Retina (tissue), 1 donor: ENCODE measurements at places on chromosomes 2 and 18.
A peak's percentile ranks its signal among the peaks of the same experiment; 100 is the strongest.

GRCh38 chr2:210928714-210929113 lies 372.3 kb downstream of the CPS1 start:
- DNase-seq, result no peak

- DNase-seq, result no peak
Measured at GRCh38 chr2:237459226-237459625, 27.8 kb upstream of the MLPH start.

- no peak for DNase-seq
Measured at GRCh38 chr2:238998801-238999200, 150.9 kb downstream of the TWIST2 start.

DNA sequence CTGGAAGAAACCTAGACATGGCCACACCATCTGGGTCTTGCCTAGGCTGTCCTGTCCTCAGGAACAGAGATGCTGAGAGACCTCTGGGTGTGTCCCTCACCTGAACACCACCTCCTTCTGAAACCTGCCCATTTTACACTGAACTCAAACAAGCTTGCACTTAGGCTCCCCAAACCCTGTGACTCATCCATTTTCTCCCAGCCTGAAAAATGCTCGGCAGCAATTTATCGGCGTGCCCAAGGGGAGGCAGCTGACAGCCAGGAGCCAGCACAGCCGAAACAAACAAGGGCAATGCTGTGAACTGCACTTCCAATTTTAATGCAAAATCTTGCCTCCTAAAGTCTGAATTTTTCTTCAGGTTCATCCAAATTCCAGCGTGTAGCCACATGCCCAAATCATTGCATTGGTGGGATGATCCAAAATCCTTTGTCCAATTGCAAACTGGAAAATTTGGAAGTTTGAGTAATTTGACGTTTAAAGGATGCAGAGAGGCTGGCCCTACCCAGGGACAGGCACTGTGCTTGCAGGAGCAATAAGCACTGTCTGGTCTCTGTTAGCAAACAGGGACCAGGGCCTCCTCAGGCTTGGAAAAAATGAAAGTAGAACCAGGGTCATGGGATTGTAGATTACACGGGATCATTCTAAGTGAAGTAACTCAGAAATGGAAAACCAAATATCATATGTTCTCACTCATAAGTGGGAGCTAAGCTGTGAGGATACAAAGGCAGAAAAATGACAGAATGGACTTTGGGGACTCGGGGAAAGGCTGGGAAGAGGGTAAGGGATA lies 67.7 kb downstream of the GALNT14 start:
- DNase-seq, result no peak

DNA sequence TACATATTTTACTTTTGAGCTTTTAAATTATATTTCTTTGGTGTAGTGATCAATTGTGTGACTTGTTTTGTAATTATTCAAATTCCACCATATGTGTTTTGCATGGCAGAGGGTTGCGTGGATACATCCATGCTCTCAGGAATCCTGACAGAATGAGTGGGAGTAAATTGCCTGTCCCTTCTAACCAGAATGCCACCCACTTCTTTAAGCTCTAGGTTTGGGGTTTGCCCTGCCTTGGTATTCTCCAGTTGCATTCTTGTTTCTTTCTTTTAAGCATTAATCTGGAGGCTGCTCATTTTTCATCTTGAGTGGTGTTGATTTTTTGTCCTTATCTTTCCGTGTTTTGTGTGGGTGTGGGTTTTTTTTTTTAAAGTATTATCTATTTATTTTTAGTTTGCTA lies 360.0 kb downstream of the PTPRM start:
- no peak for DNase-seq

GRCh38 chr2:130864830-130865800 lies 28.4 kb downstream of the ARHGEF4 start:
- DNase-seq, result no peak

DNA sequence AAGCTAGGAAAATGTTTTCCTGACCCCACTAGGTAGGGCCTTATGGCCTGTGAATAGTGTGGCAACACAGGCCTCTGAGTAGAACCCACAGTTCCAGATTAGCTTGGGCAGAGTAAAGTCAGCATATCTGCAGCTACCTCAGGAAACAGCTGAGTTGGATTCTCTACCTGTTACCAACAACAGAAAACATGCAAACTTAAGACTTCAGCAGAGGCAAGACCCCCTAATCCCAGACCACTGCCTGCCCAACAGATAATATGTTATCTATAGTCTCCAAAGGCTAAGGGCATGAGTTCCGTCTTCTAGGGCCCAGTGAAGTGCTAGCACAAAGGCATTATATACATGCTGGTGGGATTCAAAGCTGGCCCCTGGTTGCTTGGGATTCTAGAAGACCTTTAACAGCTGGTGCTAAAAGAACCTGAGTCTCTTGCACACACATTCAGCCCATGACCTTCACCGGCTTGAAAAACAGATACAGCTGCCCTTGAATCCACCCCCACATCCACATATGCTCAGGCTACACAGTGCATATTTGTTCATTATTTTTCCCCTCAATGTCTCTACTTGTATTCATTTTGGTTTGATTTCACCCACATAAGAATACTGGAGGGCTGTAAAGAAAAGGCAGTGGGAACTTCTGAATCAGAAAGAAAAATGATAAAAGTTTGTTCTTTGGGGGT lies 13.5 kb upstream of the UBXN4 start:
- DNase-seq, result no peak

DNA sequence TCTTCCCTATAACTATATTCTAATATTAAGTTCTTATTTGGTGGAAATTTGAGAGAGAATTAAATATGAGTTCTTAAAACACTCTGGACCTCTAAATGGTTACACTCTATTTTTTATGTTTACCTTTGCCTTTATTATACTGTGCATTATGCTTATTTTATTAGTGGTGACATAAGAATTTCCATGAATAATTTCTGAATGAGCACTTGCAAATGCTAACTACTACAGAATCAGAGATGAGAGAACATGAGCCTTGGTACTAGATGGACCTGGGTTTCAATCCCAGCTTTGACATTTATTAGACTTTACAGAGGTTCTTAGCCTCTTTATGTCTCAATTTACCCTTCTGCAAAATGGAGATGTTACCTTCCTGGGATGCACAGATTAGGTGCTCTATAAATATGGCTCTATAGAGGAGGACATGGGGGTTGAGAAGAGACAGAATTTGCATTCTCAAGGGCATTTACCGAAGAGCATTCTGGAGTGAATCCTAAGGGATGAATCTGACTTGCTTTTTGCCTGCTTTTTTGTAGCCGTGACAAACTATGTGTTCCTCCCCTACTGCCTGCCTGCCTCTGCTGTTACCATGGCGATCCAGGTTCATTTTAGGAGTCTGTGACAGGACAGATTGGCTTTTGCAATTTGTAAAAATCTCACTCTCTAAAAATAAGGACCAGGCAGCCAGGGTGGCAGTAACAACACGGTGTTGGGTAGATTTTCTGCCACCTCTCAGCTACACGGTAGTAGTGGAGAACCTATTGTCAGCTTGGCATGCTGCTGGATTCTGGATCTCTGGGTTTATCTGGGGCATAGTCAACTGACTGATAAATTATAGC lies 20.7 kb upstream of the CNRIP1 start:
- no peak for DNase-seq

DNA sequence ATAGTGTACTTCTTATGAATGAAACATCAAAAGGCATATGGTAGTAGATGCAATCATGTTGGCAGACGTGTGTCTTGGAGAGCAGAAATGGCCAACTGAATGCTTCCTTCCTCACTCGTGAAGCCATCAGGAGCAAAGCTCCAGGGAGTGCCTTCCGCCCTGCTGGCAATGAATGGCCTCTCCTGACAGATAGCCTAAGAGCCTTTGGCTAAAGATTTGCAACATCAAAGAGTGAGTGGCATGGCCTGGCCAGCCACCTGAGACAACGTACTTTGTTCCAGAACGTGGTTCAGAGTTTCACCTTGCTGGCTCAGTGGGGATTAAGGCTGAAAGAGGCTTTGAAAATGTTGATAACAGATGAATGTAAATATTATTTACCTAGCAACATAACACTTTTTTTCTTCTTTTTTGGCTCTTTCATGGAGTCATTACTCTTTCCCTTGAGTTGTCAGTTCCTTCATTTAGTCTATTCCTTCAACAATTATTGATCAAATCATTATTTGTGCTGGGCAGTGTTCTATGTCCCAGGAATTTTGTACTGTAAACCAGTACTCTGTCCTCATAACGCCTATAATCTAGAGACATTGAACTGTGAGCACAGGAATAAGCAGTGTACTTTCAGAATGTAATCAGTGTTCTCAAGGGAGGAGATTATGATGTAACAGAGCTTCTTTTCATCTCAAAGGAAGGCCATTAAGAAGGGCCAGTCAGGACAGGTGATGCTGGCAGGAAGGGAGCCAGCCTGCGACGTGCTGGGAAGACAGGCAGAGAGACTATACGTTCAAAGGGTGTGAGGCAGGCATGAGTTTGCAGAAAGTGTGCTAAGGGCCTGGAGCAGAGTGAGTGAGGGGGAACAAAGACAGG lies 59.4 kb upstream of the SH3RF3 start:
- DNase-seq, result no peak

- DNase-seq, result no peak
Measured at GRCh38 chr2:44526352-44526751, 164.6 kb downstream of the CAMKMT start.

DNA sequence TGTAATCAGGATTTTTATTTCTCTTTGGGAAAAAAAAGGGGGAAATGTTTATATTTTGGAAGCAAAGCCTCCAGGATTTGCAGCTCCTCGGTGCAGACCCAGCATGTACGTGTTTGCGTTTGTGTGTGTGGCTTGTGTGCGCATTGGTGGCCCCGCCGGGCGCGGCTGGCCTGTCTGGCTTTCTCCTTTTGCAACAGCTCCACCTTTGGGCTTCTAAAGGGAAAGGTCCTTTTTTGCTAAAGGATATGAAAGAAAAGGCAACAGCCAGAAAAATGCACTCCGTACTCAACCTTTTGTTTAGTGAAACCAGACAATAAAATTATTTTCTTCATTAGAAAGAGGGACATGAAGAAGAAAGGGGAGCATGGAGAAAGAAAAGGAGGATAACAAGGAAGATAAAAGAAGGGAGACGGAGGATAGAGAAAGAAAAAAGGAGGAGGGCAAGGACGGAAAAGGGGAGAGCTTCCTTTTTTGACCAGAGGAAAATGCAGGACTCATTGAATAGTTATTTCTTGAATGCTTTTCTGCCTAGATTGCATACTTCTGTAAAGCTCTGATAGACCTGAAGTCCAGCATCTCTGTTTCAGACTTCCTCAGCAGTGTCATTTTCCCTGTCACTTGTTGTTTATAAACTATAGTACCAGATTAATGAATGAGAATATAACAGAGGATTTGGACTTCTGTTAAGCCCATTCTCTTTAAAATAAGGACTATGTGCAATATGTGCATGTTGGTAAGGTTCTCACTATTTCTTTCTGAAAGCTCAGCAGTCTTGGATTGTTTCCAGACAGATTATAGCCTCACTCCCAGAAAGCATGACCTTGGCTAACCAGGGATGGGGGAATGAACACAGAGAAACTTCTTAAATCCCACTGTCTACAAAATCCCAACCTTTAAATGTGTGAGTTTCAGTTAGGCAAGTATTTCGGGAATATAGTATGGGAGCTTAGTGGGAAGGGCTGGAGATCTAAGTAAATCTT lies 563.1 kb upstream of the PIK3C3 start:
- DNase-seq, result peak; percentile 81

- DNase-seq, result no peak
Measured at GRCh38 chr2:209556354-209556961, 132.6 kb downstream of the MAP2 start.

- no peak for DNase-seq
Measured at GRCh38 chr2:30155202-30155601, 8.4 kb downstream of the YPEL5 start.

DNA sequence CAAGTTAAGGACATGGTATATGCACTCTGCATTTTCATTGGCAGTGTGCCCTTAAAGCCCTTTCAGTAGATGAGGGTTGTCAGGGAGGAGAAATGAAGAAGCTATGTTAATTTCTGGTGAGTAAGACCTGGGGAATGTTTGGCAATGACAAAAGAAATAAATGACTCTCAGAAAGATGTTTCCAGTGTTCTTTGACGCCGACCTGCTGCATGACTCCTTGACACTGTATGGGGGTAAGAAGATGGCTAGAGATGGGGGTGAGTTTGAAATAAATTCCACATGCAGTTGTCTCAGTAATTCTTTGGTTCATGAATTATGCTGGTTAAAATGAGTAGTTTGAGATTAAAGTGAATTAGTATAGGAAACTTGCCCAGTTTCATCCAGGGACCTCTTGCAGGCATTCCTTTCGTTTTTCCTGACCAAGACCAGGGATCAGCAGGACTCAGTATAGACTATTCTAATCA lies 5.9 kb downstream of the CCDC121 start:
- DNase-seq, result no peak

GRCh38 chr2:40173276-40173675 lies 278.6 kb downstream of the SLC8A1 start:
- no peak for DNase-seq

- DNase-seq, result no peak
Measured at GRCh38 chr18:76448256-76449110, 46.6 kb downstream of the ZNF516 start.

- no peak for DNase-seq
Measured at GRCh38 chr2:164842624-164842966, 972 bp upstream of the COBLL1 start.

GRCh38 chr18:62569081-62569655 lies 46.3 kb downstream of the ZCCHC2 start:
- DNase-seq, result no peak

DNA sequence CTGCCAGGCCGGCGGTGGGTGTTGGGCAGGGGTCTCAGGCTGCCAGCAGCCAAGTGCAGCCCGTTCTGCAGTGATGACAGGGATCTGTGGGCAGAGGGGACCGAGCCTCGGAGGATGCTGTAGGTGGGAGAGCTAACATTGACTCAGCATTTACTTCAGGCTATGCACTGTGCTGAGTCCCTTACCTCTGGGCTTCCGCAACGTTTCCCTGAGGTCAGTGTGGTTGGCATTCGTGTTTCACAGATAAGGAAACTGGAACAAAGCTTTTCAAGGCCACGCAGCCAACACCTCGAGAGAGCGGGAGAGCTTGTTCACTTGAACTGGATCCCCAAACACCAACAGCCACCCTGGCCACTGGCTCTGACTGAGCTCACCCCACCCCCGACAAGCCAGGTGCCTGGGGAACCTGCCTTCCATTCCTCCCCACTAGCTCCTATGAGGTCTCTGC lies 839 bp upstream of the GPR148 start:
- no peak for DNase-seq

- DNase-seq, result no peak
Measured at GRCh38 chr2:36707050-36707449, 10.5 kb downstream of the VIT start.

GRCh38 chr2:128563348-128563687 lies 244.7 kb upstream of the HS6ST1 start:
- no peak for DNase-seq

DNA sequence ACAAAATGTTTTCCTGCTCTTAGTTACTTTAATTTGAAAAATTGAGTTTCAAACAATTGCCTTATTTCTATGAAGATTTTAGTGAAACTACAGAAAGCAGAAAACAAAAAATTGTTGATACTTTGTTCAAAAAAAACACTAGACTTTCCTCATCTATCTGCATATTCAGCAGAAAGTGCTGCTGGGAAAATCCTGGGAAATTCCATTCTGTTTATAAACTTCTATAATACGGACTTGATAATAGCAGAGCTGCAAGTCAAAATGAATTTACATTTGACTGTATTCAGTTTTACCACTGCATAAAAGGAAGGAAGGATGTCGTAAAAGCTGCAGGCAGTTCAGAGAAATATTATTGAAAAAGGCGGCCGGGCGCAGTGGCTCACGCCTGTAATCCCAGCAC lies 24.9 kb upstream of the ERICH2 start:
- DNase-seq, result no peak

GRCh38 chr2:150182566-150183235 lies 304.8 kb downstream of the RND3 start:
- no peak for DNase-seq

GRCh38 chr18:5413447-5413846 lies 117.9 kb upstream of the ZBTB14 start:
- peak; percentile 24 for DNase-seq

GRCh38 chr2:149221898-149222297 lies 108.5 kb upstream of the LYPD6 start:
- peak; percentile 29 for DNase-seq
